ENCODE measurements at places on chromosomes 5 and 9.

DNA sequence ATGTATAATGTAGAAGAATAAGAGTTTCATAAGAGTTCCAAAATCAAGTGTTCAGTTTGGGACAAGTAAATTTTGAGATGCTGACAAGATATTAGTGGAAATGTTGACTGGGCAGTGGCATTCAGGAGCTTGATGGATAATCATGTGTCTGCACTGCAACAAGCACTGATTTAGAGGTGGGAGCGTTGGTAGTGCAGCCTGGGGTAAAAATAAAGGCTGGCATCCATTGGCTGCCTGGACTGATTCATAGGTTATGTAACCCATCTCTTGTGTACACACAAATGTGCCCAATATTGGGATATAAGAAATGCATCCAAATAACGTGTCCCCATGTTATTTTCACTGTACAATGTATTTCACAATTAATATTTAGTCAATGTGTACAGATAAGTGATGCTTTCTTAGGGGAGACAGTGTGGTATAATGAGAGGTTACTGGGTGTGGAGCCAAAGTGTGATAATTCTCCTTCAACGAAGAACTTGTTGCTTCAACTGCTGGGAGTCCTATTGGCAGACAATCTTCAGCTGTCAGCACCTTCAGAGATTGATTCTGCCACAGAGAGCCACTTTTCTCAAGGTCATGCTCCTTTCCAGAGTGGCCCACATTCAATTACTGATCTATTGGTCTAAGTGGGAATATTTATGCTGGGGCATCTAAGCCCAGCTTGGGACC, 20.9 kb upstream of the SMC2 start:
- DNase-seq: no peak

DNA sequence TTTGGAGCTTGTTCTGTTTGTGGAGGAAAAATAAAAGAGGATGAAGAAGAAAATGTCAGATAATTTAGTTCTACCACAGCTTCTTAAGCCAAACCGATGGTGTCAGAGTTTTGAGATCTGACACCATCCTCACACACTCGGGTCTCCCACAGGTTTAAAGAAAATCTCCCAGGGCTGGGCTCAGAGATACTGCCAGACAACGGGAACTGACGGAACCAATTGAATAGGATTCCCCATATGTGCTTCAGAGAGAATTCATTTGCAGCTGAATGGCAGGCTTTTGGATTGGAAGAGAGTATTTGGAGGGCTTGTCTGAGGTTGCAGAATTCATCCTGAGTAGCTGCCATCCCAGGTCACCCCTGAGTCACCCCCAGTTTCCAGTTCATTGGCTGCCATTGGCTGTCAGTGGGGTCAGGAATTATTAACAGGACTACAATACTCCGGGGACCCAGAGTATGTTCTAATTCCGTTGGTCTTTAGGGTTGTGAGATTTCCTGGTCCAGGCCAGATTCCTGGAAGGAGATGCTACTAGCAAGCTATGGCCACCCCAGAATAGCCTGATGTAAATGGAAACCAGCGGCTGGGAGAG, 131.3 kb downstream of the PDZD2 start:
- DNase-seq: no peak

GRCh38 chr9:33489066-33489465, 15.3 kb upstream of the NOL6 start:
- DNase-seq: no peak

- DNase-seq: no peak
Observed at GRCh38 chr9:98701576-98701975, 7.2 kb downstream of the GABBR2 start.

DNA sequence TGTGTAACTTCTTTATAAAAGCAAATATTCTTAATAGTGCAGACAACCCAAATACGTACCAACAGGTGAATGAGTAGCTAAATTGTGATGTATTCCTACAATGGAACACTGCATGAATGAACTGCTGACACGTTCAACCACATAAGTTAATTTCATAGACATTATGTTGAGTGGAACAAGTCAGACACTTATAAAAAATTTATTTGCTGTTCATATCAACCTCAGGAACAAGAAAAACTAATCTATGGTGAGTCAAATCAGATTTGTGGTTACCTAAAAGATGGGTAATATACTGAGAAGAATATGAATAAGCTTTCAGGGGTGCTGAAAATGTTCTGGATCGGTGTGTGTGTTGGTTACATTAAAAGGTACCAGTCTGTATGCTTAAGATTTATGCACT, 35.7 kb downstream of the INVS start:
- no peak for DNase-seq

- DNase-seq: no peak
Observed at GRCh38 chr9:130192382-130192999, 20.3 kb downstream of the NCS1 start.

DNA sequence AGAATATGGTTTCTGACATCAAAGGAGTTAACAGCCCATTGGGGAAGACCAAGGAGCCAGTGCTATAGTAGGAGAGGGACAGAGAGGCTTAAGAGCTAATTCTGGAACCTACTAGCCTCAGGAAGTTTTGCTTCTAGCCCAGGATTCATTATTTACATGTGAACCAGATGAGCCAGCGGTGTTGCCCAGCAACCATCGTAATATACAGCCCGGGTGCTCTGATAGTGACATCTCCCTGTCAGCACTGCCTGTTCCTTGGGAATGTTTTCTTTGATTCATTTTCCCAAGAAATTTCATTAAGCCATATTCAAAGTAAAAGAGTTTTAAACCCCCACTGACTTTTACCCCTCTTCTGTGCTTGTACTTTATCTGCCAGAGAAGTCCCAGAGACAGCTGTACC, 217.4 kb upstream of the ADAMTSL1 start:
- DNase-seq: no peak

GRCh38 chr5:35771300-35771699, 85.4 kb upstream of the IL7R start:
- no peak for DNase-seq

DNA sequence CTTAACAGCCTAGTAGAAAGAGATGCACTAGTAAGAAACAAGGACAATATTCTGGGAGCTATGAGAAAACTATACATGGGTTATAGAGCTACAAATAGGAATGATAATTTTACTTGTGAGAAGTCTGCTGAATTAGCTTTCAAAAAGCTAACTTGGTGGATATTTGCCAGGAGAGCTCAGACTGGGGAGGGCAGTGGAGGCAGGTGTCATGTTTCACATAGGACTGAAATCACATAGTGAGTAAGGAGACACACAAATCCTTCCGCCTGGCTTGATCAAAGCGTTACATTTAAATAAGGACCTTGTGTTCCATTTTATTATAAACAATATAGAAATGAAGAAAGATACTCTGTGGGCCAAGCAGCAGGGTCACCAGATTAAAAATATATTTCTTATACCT, 235.0 kb downstream of the ISL1 start:
- no peak for DNase-seq

DNA sequence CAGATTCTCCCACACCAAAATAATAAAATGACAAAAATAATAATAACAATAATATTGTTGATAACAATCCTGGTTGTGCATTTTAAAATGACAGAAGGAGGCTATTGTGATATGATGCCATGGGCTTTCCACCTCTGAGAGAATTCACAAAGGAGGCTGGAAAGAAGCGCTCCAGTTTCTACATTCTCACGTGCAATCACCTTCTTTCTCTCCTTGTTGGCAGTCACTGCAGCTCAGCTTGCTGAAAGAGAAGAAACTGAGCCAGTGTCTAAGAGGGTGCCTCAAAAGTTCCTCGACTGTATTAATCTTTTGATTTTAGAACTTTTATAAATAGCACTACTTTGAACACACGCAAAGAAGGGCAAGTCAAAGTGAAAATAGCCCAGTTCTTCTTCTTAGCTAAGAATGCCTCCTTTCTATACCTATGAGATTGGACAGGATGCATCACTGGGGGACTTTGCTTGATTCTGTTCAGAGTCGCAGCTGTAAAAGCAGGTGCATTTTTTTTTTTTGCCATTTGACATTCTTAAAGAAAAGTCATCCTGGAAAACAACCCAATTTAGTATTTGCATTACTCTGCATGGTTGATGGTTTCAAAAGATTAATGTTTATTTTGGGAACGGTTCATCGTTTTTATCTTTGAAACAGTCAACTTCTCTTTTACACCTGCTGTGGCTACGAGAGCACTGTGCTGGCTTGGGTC, 12.4 kb upstream of the SUB1 start:
- DNase-seq: no peak

DNA sequence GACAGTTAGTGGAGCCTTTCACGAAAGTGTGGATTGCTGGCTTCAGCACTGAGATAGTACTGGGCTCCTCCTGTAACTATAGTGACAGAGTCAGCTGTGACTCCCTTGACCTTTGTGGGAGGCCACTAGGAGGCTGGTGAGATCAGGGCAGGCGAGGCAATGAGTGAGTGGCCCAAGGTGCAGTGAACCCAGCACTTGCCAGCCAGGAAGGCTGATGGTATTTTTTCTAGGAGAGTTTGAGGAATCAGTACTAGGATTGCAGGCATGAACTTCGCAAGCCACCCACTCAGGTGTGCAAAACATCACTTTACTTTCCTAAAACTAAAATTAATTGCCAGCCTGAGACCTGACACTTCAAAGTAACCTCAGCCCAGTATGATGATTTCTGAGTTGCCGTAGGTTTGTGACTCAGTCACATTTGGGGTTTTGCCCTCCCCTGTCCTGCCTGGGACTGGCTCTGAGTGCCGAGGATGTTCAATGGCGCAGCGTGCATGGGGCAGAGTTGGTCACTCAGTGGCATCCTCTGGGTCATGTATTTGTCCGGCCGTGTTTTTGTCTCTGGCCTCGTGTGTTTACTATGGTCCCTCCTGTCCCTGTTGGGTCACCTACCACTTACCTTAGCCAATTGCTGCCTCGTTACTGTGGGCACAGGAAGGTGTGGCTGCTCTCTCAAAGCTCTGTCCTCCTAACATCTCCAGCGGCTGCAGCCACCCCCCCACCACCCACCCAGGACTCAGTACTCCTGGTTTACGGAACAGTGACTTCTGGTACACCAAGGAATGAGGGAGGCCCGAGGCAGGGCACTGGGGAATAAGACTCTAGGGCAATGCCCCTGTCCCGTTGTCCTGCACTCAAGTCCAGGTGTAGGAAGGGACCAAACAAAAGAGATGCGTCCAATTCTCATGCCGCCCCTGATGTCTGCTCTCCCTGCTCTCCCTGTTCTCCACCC, 67.2 kb downstream of the IL31RA start:
- no peak for DNase-seq

GRCh38 chr5:135039271-135040033, 5.4 kb upstream of the PITX1 start:
- no peak for DNase-seq

DNA sequence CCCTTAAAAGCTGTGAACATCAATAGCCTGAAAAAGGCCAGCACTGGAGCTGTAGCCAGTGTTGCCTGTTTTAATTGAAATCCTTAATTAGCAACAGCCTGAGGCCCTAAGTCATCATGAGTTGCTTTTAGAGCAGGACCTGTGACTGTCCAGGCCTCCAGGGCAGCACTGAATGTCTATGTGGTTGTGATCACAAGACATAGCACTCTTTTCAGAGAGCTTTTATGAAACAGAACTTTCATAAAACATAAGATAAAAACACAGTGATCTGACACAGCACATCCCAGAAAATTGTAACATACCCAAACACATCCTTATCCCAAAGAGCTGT, 85.5 kb upstream of the MYO10 start:
- no peak for DNase-seq

GRCh38 chr5:64505769-64506566, at the start of gene RGS7BP:
TSS of gene RGS7BP (plus strand) at chr5:64506015. CDS start at chr5:64506625, 610 bp downstream.
- DNase-seq: peak; percentile 82

- DNase-seq: no peak
Observed at GRCh38 chr9:18495065-18495464, 21.1 kb downstream of the ADAMTSL1 start.

DNA sequence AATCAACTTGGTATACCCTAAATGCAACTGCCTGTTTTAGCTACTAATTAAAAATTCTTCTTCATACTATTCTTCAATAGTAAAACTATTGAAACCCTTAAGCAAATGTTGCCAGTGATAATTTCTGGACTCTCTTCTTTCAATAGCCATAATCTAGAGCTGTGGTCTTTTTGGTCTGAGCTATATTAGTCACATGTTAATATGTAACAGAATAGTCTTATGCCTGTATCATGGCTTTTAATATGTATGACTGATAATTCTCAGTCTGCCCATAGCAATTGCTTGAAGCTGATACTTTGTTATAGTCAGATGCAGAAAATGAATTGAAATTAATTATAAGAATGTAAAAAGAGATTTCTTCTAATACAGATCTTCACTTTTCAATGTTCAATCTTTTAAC, 1871.9 kb upstream of the CDH6 start:
- no peak for DNase-seq

DNA sequence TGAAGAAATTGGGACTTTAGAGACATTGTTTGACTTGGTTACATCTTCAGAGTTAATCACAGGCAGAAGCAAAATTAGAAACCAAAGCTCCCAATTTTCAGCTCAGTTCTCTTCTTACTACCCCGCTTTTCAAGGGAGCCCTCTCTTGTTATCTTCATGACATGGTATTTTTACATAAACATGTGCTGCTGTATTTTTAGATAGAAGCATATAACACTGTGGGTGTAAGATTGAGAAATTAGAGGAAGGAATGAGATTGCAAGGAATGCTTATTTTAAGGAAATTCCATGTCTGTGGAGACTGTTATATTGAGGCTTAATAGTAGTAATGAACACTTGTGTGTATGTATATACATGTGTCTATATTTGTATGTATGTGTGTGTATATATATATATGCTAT, 401.6 kb downstream of the TMEM232 start:
- peak; percentile 1 for DNase-seq

GRCh38 chr5:174211277-174211626, 165.7 kb downstream of the NSG2 start:
- DNase-seq: no peak

GRCh38 chr5:56639476-56639875, 175.9 kb upstream of the MAP3K1 start:
- DNase-seq: no peak

- DNase-seq: no peak
Observed at GRCh38 chr9:16252616-16253015, 617.9 kb downstream of the BNC2 start.

GRCh38 chr9:112041536-112042243, 133.4 kb downstream of the SUSD1 start:
- no peak for DNase-seq
